ENCODE measurements at places on chromosomes 3 and 15.

GRCh38 chr3:28252001-28252431, 10.6 kb downstream of the CMC1 start:
- no peak for DNase-seq

DNA sequence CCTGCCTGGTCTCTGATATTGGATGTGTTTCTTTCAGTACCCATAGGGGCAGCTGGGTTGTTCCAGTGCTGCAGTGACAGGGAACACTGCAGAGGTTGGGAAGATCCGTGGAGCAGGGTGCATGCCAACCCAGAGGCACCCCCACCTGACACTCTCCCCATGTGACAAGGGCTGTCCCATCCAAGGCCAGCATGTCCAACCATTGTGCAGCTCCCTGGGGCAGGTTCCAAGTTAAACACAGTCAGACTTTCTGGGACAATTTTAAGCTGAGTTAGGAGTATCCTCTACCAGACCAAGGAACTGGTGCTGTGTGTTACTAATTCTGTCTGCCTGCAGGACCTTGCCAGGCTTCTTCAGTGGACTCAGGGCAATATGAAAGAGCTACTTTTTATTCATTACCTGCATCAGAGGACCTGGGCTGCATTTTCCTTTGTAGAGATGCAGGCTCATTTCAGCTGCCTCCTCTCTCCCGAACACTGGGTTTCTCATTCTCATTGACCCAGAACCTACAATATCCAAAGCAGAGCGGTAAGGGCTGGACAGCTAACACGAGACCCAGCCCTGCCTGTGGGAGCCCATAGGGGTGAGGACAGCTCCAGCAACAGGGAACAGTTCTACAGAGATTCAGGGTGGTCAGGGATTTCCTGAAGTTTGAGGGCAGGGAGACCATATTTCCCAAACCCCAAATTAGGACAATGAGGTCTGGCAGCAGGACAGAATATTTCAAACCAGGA, 72.7 kb downstream of the SPSB4 start:
- no peak for DNase-seq

DNA sequence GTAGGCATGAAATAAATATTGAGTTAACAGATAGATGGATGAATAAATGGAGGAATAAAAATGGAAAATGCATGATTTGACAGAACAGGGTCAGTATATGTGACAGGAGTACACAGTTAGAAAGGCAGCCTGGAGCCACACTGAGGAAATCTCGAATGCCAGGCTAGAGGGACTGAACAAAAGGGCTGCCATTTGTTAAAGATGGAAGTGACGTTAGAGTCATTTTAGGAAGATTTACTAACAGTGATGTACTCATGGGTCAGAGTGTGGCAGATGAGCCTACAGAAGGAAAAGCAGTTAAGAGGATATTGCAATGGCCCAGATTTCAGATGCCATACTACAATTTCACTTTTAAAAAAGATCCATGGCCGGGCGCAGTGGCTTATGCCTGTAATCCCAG, 7.4 kb upstream of the TMPRSS7 start:
- DNase-seq, result no peak

DNA sequence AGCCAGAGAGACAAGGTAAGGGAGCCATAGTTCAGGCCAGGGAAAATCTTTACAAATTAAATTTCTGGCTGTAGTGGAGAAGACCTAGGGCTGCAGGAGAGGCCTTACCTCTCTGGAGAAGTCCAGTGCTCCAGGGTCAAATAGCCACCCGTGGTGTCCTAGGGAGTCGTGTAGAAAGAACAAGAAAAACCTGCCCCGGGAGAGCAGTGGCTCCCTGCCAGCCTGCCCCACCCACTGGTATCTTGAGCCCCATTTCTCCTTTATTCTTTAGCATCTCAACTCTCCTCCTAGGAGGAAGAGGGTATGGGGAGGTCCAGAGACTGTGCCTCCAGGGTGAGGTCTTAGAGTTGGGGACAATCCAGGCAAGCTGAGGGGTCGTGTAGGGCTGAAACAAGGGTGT, 32.1 kb upstream of the NTRK3 start:
- no peak for DNase-seq

DNA sequence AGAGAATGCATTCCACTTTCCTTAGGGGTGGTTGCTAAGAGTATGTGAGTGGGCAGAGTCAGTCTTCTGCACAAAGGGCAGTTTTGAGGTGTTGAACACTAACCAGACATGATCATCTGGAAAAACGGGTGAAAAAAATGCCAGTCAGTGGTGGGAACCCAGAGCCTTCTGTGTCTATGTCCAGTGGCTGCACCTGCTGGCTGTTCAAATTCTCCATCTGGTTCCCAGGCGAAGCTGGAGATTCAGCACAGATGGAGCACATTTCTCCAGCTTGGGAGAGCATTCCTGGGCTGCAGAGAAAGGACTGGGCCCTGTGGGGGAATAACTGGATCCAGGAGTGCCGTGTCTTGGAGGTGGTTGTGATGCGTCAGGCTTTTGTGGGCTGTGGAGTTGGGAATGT, 74.1 kb downstream of the TRAK1 start:
- DNase-seq, result no peak

DNA sequence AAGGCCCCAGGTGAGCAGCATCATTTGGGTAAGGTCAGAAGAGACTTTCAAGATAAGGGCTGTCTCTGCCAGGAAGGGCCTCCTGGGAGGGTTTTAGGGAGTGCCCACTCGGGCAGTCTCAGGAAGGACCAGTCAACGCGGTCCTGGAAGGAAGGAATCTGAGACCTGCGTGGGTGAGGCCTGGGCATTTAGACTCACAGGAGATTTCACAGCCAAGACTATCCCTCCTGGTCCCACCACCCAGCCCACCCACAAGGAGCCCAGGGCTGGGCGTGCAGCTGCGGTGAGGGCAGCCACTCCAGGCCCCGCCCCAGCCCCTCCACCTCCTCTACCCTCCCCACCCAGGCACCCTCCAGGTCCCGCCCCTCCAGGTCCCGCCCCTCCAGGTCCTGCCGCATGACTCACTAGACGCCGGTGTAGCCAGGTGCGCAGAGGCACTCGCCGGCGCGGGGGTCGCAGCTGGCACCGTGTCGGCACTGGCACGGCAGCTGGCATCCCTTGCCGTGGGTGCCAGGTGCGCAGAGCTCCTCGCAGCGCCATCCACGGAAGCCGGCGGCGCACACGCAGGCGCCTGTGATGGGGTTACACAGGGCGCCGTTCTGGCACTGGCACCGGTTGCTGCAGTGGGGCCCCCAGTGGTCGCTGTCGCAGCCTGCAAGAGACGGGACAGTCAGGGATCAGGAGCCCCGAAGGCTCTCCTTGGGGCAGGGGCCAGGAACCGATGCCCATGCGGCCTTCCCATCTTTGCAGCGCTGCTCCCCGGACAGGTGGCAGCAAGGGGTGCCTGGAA, 112.7 kb downstream of the RAB11A start:
- DNase-seq, result peak; percentile 12

DNA sequence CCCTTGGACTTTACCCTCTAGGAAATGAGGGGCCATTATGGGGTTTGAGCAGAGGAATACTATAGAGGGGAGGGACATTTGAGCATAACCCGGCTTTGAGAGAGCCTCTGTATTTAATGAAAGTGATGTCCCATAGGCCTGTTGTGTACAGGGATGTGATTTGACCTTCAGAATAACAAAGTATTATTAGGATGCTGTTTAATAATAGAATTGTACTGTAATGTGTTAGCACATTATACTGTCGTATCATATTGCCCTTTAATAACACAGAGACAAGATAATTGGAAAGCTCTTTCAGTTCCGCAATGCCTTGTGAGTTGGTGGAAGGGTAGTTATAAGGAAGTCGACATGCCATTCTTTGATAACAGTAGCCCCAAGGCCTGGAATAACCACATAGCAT, 328.3 kb downstream of the RYR3 start:
- DNase-seq, result no peak

- no peak for DNase-seq
Observed at GRCh38 chr15:81280696-81281455, 43.1 kb downstream of the STARD5 start.

DNA sequence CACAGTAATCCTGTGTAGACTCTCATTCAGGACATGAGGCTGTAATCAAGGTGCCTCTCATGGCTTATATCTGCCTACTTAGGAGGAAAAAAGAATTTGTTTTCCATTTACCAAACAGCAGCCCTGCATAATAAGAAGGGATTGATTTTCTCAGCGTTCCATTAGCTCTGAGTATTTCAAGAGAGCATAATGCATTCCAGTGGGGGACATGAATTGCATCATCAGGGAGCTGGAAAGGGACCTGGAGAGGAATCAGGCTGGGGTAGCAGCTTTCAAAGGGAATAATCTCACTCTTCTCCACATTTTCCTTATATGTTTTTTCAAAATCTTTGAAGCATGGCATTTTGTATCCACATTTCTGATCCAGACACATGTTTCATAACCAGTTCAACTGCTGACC, 150.6 kb upstream of the ANKRD28 start:
- no peak for DNase-seq

- DNase-seq, result no peak
Observed at GRCh38 chr3:125317761-125318160, 57.4 kb downstream of the ZNF148 start.

GRCh38 chr3:78025916-78026315, 986.0 kb downstream of the ROBO2 start:
- DNase-seq, result no peak

- no peak for DNase-seq
Observed at GRCh38 chr15:51163843-51164242, 69.1 kb upstream of the TNFAIP8L3 start.

GRCh38 chr3:64600246-64600950, 87.4 kb downstream of the ADAMTS9 start:
- no peak for DNase-seq

GRCh38 chr3:98551754-98552153, 20.0 kb downstream of the GPR15 start:
- DNase-seq, result no peak

- no peak for DNase-seq
Observed at GRCh38 chr15:87858651-87859050, 397.9 kb downstream of the NTRK3 start.

- no peak for DNase-seq
Observed at GRCh38 chr3:46867550-46867898, 4.3 kb upstream of the MYL3 start.

GRCh38 chr15:66387163-66388042, 691 bp downstream of the MAP2K1 start:
- DNase-seq, result peak; percentile 76

DNA sequence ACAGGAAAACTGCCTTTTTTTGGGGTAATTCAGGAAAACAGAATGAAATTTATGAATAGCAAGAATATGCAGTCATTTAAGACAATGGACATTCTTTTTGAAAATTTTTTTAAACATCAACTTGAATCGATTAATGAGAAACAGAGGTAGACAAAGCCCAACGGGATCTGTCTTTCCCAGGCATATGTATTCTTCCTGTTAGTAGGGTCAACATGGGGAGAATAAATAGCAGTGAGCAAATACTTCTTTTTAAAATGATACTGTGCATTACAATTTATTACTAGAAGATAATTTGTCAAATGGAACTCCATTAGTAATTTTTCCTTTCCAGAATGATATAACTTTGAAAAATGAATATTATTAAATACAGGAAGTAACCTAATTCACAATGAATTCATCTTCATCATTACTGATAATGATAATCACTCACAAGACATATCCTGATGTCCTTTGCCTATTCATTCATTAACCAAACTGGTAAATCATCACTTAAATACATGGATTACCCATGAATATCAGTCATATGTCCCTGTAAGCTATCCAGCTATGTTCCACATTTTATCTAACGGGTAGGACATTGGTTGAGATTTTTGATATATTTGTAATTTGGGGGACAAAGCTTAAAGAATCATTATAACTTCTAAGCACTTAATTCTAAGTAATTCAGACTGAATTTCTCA, 209.2 kb upstream of the CDIN1 start:
- DNase-seq, result no peak

- no peak for DNase-seq
Observed at GRCh38 chr15:73982222-73982962, 9.7 kb downstream of the STOML1 start.

- DNase-seq, result no peak
Observed at GRCh38 chr3:40701016-40701588, 176.3 kb downstream of the ZNF621 start.

- DNase-seq, result no peak
Observed at GRCh38 chr15:69035205-69035917, 20.9 kb downstream of the NOX5 start.

GRCh38 chr3:66498687-66499621, 1.9 kb downstream of the LRIG1 start:
- DNase-seq, result no peak

- no peak for DNase-seq
Observed at GRCh38 chr3:124492824-124493223, 237.4 kb upstream of the UMPS start.

DNA sequence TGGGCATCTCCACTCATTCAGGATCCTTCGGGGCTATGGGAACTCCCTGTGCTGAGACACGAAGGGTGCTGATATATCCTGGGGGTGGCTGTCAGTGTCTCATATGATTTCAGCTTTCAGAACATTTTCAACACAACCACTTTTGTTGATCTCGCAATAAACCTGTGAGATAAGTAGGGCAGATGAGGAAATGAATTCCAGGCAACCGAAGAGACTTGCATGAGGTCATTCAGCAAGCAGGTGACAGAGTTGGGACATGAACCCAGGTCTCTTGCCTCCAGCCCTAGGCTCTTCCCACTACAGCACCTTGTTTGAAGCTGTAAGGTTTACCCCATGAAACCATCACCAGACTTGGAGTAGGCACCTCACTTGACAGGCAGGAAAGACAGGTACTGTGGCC, 16.6 kb downstream of the DUOX1 start:
- DNase-seq, result no peak

Measured in stimulated activated CD4-positive, alpha-beta T cell treated with anti-CD3 and anti-CD28 coated beads, Interleukin-12 subunit alpha, Interleukin-12 subunit beta, amount 100 ng/mL, for 24 hours (primary cell).